ENCODE measurements at places on chromosomes 1 and 21.
A peak's percentile ranks its signal among the peaks of the same experiment; 100 is the strongest.

DNA sequence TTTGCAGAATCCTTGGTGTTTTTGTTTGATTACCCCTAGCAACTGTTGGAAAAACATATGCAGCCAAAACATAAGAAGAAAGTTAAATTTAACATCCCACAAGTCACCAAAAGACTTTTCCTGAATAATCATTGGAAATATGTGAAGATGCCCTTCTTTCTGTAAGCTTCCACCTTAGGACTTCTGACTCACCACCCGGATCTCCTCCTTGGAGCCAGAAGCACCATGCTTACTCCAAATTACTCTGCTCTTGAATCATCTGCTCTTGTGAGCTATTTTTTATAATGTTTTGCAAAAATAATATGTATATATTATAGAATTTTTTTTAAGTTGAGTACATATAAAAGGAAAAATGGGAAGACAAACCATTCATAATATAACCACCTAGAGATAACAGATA is 391.7 kb downstream of the KCTD3 start:
- DNase-seq, result no peak

DNA sequence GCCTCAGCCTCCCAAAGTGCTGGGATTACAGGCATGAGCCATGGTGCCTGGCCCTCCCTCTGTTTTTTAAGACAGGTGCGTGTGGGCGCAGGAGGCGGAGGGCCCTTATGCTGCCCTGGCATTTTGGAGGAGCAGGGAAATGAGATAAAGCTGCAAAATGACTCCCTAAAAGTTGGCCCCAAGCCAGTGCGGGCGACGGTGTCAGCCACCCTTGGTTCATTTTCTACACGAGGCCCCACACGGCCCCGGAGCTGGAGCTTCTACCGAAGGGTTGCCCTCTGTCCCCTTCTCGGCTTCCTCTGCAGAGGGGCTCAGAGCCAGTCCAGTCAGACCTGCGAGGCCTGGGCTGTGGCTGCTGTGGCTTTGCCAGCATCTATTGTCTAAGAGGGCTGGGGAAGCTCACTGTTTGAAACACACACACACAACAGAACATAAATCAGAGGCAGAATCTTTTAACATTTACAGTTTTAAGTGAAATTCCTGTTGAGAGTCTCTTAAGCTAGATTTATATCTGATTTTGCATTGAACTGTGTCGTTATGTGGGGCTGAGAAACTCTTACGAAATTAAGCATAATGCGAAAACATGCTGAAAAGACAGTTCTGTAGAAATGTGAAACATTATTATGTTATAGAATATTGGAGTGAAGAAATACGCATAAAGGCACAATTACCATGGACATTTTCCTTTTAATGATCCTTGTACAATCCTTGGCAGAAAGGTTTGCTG is 255.9 kb downstream of the CAMTA1 start:
- DNase-seq, result no peak

DNA sequence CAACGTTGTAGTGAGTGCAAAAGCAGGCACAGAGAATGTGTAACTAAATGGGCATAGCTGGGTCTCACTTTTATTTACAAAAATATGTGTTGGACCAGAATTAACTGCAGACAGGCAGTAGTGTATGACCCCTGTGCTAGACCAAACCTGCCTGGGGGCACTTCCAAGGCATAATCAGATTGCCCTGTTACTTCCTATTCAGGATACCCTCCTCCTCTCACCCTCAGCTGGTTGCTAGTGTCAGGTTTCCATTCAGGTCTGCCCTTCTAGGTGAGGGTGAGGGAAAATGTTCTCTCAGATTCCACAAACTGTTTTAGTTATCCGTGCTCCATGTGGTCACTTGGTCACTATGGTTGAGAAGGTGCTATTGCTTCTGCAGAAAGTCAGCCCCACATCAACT is 387.3 kb downstream of the LMX1A start:
- no peak for DNase-seq

DNA sequence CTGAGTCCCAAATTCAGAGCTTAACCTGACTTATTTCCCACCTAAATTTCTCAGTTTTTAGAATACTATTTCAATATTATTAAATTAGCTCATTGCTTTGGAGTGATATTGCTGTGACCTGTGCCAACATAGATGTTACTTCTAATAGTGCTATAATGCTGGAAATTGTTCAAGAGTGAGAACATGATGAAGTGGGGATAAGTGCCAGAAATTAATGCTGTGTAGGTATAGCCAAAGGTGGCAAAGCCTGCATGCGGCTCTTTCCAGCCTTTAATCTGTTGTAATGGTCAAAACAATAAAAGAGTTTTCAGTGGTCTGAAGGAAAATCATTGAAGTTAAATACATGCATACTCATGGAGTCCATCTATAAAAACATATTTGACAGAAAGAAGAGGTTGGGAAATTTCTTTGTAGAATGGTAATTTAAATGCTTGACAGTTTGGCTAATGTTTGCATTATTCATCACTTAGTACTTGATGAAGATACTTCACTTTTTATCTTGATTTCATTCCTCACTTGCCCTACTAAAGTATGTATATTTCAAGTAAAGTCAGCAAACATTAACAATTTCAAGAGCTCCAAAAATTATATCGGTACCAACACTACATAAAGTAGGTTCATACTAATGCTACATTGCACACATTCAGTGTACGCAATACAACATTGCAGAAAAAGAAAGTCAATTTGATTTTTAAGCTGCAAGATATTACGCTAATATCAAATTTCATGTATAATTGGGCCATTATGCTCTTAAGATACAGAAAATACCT is 82.1 kb downstream of the OLFM3 start:
- no peak for DNase-seq

- DNase-seq, result no peak
Measured at GRCh38 chr1:65190229-65190628, 42.2 kb downstream of the AK4 start.

DNA sequence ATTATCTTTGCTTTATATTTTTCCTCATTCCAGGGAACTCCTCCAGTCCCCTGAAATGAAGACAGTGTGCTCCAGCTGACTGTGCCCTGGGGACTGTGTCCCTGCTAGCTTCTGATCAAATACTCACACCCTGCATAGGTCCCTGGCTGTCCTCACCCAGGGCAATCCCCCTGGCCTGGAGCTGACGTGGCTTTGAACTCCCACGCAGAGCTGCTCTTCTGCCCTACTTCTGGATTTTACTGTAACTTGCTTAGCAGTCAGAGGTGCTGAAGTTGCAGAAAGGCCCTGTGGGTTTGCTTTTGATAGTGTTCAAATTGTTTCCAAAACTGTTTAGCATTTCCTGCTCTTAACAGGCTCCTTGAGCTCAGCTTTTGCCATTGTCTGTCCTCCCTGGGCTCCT is 186.5 kb downstream of the FASLG start:
- DNase-seq, result peak; percentile 75

- no peak for DNase-seq
Measured at GRCh38 chr1:65175171-65176055, 27.4 kb downstream of the AK4 start.

GRCh38 chr1:185916861-185917260 is 182.7 kb downstream of the HMCN1 start:
- no peak for DNase-seq

All from activated naive CD4-positive, alpha-beta T cell treated with Interleukin-2 at 50 U/mL for 16 hours (primary cell).